NCI-H524 treated with DMSO at 0.1 percent for 48 hours (cell line): ENCODE measurements at places on chromosomes 11 and 22.

GRCh38 chr22:30893434-30894370 is 74.9 kb downstream of the MORC2 start:
- DNase-seq: no peak

DNA sequence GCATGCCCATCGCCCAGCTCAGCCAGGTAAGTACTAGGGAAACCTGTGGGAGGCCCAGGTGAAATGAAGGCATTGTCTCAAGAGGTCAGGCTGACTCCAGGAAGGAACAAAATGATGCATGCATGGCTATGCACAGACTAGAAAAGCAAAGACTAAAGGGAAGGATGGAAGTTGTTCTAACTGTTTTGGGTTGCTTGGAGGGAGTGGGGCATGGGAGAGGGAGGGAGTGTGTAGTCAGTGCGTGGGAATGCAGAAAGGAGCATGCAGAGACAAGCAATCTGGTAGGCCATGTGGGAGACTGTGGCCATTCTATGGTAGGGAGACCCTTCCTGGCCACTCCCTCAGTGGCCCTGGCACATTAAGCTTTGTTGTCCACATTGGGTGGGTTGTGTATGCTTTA is 2.9 kb downstream of the MICAL3 start:
- no peak for DNase-seq

- no peak for DNase-seq
Observed at GRCh38 chr22:50673231-50674129, 857 bp downstream of the SHANK3 start.

DNA sequence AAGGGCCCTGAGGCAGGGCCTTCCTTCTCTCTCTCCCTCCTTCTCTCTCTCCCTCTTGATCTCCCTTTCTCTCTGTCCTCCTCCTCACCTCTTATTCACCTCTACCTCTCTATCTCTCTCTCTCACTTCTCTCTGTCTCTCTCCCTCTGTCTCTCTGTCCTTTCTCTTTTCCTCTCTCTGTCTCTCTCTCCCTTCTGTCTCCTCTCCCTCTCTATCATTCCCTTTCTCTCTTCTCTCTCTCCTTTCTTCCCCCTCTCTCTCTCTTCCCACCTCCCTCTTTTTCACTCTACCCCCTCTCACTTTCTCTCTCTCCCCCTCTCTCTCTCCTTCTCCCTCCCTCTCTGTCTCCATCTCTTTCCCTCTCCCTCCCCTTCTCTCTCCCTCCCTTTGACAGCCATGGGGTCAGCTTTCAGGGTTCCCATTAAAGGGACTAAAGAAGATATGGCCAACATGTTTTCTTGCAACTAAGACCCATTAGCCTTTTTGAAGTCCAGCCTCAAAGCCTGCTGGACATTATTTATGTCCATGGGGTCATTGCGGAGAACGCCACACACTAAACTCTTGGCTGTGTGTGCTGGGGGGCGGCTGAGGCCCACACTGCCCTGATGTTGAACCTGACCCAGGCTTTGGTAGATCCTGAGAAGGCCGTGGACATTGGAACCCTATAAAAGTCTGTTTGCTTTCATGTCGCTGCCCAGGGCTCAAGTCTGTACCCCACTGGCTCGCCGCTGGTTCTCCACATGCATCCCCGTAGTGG is 15.0 kb downstream of the ANO1 start:
- DNase-seq: no peak

DNA sequence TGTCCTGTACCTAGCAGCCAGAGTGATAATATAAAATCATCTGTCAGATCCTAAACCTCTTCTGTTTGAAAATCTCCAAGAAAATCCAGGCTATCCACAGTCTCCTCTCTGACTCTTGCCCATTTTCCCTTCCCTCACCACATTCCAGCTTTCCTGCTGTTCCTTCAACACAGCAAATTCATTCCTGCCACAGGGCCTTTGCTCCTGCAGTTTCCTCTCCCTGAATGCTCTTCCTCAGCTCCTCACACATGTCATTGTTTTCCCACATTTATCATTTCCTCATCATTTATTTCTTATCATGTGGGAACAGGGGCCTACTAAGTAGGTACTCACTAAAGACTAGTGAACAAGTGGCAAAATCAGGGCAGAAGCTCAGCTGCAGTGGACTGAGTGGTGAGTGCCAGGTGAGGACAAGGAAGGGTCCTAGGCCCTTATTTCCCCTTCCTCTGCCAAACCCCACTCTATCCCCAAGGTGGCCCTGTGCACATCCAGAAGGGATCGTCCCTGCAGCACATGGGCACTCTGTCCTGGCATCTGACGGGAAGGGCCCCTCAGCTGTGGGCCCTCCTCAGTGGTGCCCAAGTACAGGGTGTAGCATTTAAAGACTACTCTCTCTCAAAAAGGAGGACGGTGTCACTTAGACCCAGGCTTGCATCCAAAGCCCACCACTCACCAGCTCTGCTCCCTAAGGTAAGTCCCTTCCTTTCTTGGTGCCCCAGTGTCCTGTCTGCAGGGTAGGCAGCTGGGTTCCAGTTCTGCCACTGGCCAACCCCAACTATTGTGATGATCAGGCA is 2.0 kb downstream of the LRRC32 start:
- DNase-seq: no peak

- no peak for DNase-seq
Observed at GRCh38 chr11:76791861-76792260, 8.7 kb downstream of the TSKU start.

DNA sequence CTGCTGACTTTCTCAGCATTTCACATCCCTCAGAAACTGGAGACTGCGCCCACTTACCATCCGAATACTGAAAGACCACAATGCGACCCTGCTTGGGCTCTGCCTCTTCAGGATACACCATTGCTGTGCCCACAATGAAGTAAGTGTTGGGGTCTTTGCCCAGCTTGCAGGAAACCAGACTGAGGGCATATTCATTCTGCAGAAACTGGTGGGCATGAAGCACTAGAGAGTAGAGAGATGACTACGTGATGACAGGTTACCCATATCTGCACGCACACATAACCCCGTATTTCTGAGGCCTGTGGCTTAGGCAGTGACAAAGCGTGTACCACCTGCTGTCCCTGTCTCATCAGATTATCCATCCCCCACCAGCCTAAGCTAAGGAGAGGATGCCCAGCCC is 14.6 kb upstream of the VWCE start:
- no peak for DNase-seq

DNA sequence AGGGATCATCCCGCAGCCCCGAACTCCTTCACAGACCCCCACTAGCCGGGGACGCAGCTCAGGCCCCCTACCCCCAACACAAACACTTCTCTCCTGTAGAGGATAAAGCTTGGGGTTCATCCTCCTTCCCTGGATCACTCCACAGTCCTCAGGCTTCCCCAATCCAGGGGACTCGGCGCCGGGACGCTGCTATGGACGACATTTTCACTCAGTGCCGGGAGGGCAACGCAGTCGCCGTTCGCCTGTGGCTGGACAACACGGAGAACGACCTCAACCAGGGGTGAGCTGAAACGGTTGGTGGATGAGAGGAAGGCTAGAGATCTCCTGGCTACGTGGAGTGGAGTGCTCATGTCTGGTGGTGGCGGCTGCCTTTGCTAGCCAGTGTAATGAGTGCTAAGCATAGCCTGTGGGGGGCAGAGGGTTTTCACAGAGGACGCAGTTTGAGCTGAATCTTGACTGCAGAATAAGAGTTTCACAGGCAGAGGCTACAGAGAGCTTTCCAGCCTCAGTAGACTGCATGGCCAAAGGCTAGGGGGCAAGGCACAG is 580 bp downstream of the ILK start:
- DNase-seq: no peak

GRCh38 chr11:75547617-75548058 is 14.4 kb upstream of the SERPINH1 start:
- no peak for DNase-seq

GRCh38 chr11:75342231-75342918 is 9.1 kb downstream of the ARRB1 start:
- DNase-seq: no peak

GRCh38 chr22:30753701-30754100 is 59.0 kb downstream of the OSBP2 start:
- DNase-seq: no peak

- DNase-seq: no peak
Observed at GRCh38 chr11:92859156-92859690, 110.2 kb upstream of the MTNR1B start.
